ENCODE measurements at places on chromosomes 6 and 20. TPM values are rescaled to one million over a fixed set of nuclear protein-coding genes. Genes with fewer than 3 reads are reported as not detected.

Gene ZNF831
- 6.9 TPM for total RNA-seq

Gene ME1
- 0.50 TPM for total RNA-seq

Gene TUBE1
- total RNA-seq: 31.0 TPM

Gene C6orf141
- total RNA-seq: not detected

Gene SIRPD
- total RNA-seq: not detected

Gene IFT52
- 20.2 TPM for total RNA-seq

Gene EZR
- total RNA-seq: 299 TPM

Gene DACT2
- total RNA-seq: not detected

Gene KHDC1
- 6.3 TPM for total RNA-seq

Gene BPIFB2
- total RNA-seq: not detected

Gene CCN5
- total RNA-seq: not detected
